ENCODE measurements at places on chromosomes 2 and 18.

DNA sequence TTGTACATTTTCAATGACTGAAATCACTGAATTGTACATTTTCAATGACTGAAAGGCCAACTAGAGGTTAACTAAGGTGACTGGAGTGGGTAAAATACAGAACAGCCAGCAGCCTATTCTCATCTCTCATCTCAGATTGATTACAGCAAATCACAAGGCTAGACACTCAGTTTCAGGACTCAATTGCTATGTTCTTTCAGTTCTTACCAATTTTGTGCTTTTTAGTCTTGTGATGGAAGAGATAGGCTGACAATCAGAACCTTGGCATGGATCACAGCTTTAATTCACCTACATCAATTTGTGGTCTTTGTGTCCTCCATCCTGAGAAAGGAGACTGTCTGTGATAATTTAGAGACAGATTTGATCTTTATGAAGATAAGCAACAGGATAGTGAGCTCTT is 124.7 kb downstream of the GULP1 start:
- DNase-seq, result no peak

DNA sequence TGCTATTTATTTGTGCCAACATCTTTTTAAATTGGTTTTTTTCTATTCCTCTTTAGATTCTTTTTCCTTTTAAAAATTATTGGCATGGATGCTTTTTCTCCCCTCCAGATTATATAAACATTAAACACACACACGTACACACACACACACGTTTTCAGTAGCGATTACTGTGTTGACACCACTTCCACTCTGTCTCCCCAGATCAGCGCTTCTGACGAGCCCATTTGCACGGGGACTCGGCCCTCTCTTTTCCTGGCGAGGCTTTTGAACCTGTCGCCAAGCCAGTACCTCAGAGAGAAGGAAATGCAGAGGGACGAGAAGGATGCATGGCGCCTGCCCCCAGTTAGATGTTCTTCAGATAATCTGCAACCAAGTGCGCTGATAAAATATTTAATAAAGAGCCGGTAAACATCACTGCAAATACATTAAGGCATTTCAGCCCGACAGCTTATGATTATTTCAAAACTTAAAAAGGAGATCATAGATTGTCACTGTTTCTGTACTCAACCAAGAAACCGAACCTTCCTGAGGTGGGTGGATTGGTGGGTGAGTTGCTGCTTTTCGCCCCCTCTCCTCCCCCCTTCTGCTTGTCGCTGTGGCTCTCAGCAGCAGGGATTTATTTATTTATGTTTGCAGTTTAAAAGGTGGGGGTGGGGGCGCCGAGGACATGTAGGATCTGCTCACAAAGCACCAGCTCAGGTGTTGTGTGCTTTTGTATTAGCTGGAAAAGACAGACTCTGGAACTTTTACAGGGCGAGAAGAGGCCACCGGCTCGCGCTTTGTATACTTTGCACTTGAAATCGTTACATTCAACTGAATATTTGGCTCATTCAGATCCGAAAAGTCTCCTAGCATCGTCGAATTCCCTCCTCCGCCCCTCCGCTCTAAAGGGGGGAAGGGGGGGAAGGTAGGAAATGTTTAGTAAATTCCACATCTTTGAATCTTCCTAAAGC is 787 bp upstream of the TBR1 start:
- DNase-seq, result no peak

GRCh38 chr2:20419007-20419576 is 27.8 kb upstream of the RHOB start:
- no peak for DNase-seq

- DNase-seq, result no peak
Measured at GRCh38 chr2:12778369-12778768, 61.6 kb downstream of the TRIB2 start.

GRCh38 chr2:174074831-174075230 is 109.7 kb upstream of the SP3 start:
- DNase-seq, result no peak

- DNase-seq, result no peak
Measured at GRCh38 chr18:668260-668659, 10.8 kb downstream of the TYMS start.

DNA sequence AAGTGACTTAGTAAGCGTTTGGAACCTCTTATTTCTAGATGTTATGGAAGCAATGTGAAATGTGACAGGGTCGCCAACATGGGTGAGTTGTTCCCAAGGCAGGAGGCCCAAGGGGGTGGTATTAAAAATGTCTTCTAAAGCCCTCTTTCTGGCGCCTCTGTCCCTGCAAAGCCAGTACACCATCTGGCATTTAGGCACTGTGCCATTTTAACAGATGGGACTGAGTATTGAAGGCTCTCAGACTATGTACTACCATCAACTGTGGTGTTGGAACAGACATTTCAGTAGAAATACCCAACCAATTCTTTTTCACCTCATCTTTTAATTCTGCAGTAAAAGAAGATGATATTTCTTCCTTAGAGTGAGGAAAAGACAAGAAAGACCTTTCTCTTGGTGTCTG is 384.5 kb upstream of the MMADHC start:
- peak; percentile 98 for DNase-seq

DNA sequence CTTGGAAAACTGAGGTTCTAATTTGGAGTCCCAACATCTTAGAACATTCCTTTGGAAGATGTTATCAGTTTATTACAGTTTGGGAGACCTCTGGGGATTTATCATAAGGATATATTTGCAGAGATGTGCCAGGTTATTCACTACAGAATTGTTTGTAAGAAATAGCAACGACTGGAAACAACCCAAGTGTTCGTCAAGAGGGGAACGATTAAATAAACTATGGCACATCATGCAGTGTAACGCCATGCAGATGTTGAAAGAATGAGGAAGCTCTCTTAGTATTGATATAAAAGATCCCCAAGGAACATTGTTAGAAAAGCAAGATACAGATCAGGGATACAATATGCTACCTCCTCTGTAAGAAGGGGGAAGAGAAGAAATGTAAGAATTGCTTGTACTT is 210.6 kb downstream of the TMEM247 start:
- no peak for DNase-seq

DNA sequence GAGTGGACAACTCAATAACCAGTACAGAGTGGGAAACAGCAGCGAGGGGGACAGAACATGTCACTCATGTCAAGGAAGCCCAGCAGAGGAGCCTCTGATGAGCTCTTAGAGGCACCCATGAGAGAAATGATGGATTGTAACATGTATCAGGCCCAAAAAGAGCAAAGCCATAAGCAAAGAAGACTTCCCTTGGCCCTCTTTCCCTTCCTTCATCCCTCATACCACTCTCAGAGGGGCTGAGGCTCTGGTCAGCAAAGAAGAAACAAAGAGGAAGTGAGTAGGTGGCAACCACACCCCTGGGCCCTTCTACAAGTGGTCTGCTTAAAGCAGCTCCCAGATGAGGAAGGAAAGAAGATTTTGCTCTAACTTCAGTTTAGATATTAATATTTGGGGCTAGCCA is 112.8 kb downstream of the CDC42EP3 start:
- no peak for DNase-seq

GRCh38 chr2:48844417-48845155 is 89.1 kb upstream of the LHCGR start:
- DNase-seq, result no peak

- DNase-seq, result no peak
Measured at GRCh38 chr2:176321916-176322315, 52.7 kb downstream of the MTX2 start.

GRCh38 chr2:120330946-120331822 is 14.8 kb upstream of the INHBB start:
- no peak for DNase-seq

DNA sequence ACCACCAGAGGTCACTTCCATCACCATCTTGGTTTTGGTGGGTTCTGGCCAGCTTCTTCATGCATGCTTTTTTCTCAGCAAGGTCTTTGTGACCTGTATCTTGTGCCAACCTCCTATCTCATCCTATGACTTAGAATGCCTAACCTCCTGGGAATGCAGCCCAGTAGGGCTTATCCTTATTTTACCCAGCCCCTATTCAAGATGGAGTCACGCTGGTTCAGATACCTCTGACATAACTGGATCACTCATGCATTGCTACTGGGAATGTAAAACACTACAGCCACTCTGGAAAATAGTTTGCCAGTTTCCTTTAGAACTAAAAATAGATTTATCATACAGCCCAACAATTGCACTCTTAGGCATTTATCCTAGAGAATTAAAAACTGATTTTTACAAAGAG is 219.2 kb downstream of the IRS1 start:
- DNase-seq, result no peak

DNA sequence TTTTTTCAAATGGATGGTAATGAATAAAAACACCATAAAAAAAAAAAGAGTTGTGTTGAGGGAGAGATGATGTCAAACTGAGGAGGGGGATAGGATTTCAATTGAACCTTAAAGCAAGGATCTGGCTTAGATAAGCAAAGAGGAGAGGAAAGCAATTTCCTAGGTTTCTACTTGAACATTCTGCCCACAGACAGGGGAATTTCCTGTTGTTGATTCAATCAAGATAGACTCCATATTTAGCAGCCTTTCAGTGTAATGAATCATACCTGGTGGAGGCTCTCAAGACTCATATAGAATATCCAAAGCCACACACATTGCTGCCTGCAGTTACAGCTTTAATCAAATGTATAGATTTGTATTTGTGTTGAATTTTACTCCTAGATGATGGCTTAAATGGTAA is 294.4 kb upstream of the PIK3C3 start:
- DNase-seq, result no peak

DNA sequence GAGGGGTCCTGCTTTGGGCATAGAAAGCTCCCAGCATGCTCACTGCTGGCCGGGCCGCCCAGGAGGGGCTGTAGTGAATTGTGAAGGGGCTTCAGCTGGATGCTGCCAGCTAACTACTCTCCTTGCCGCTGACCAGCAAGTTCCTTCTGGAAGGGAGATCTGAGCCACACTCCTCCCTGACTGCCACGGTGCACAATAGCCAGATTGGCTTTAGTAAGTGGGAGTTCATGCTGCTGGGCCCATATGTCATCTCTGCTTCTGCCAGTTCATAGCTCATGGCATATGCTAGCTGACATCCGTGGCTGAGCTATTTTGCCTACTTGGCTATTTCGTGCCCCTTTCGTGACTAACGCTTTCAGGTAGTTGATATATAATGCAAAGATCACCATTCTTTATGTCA is 51.6 kb upstream of the ROCK2 start:
- DNase-seq, result peak; percentile 93

DNA sequence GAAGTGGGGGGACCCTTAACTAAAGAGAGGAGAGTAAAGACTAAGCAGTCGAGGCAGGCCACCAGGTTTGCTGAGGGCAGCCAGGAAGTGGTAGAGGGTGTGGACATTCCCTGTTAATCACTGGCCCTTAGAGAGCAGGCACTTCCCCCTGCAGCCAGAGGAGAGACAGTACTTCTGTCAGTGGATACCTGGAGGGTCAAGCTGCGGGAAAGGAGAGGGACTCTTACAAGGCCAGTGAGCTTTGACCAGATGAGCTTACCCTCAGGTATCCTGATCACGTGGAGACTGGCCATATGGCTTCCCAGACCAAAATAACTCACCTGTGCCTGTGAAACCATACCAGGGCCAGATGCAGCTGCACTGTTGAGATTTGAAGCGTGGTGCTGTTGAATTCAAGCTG is 28.6 kb downstream of the ITGA6 start:
- no peak for DNase-seq

- no peak for DNase-seq
Measured at GRCh38 chr2:239625156-239625845, 224.5 kb upstream of the HDAC4 start.

DNA sequence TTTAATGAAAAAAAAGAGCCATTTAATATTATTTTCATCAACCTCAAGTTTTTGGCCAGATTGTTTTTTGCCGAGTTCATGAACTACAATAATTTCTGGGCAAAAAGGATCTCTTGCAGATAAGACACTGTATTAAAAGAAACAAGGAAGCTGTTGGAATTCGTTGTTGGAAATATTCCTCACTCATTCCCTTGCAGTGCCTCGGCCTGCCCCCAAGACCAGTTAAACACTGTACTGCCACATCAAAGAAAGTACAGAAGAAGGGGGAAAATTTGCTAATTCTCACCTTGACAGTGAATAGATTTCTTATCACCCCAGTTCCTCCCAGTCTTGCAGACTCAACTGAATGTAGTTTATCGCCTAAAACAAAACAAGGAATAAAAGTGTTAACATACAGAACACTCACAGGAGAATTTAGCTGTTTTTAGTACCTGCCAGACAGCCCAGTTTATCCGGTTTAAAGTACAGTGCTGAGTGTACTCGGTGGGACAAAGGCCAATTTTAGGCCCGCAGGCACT is 1.2 kb downstream of the IDH1 start:
- DNase-seq, result no peak

Measured in NCI-H1694 (cell line).